ENCODE measurements at places on chromosomes 1 and 21. TPM values are rescaled to one million over a fixed set of nuclear protein-coding genes. Genes with fewer than 3 reads are reported as not detected.

The RRP15 gene
- 25.8 TPM for total RNA-seq

- DNase-seq = no peak
Observed at GRCh38 chr1:28067523-28068090, 20.8 kb downstream of the EYA3 start.

The GUCA2B gene
- total RNA-seq = not detected

DNA sequence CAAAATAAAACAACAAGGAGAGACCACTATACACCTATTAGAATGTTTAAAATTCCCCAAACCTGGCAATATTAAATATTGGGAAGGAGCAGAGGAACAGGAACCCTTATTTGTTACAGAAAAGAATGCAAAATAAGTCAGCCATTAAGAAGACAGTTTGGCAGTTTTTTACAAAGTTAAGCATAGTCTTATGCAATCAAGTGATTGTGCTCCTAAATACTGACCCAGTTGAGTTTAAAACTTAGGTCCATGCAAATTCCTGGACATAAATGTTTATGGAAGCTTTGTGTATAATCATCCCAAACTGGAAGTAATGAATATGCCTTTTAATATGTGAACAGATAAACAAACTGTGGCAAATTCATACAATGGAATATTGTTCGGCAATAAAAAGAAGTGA, 72.9 kb upstream of the RGS4 start:
- no peak for DNase-seq

DNA sequence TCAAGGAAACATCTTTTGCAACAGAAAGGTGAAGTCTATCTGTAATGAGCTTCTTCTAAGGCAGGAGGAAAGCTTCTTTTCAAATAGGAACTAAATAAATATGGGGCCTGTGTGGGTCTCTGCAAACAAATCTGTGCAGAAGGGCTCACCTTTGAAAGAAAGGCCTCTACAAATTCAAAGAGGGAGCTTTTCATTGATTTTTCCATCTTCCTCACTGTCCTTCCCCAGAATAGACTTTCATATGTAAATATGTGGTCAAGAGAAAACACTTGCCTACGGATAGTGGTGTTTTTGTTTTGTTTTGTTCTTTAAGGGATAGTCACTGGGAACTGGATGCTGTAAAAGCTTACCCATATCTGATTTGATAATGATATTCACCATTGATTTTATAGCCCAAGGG, 223.4 kb downstream of the DSCAM start:
- no peak for DNase-seq

DNA sequence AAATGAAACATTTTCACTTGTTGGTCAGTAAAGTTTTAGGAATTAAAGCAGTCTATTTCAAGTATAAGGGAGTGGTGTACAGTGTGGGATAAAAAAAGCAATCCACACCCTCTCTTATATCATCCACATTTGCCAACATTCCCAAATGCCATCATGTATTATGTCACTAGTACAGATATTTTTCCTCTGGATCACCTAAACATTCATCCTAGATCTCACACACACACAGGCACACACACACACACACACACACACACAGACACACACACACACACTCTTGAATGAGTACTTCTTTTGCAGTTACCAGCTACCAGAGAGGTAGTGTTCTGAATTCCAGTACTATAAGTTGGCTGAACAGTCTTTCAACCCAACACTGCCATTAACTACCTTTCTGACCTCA, 1369.1 kb upstream of the ADGRL4 start:
- no peak for DNase-seq

The SLC44A3 gene
- 10.9 TPM for total RNA-seq

The S100A16 gene
- 99.2 TPM for total RNA-seq

DNA sequence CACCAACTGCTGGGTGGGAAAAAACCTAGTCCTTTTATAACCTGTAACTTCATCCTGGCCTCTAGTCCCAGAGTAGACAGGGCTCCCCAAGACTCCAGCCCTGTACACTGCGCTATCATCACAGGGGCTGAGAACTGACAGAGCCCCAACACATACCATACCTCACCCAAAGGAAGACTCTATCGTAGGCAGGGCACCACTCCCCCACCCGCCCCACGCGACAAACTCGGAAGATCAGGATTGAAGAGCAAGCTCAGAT, 15.8 kb downstream of the INPP5B start:
- DNase-seq = peak; percentile 67

DNA sequence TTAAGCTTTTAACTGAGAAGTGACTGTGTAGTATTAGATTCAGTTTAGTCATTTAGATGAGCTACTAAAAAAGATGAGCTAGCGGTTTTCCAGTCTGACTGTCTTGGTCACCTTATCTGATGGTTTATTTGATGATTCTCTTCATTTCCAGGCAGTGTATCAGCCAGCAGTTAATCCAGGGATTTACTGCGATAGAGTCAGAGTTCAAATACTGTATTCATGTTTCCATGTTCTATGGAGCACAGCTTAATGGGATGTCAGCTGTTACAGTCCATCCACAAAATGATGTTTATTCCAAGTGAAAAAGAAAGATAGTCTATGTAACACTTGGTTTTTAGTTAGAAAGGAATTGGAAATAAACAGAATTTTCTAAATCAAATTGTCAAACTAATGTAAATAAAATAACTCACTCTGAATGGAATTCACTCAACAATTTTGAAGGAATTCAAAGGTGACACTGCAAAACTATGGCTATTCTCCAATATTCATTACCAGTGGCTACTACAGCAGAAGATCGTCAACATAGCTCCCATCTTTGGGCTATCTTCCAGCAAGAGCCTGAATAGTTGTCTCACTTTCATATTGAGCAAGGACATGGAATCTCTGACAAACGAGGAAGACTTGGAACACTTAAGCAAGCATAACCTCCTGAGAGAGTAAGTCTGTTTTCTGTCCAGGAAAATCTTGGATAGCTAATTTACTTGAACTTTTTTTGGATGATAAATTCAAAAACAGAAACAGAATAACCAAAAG, 54.6 kb upstream of the DPT start:
- DNase-seq = no peak

The ZFP69 gene
- total RNA-seq = 6.4 TPM

DNA sequence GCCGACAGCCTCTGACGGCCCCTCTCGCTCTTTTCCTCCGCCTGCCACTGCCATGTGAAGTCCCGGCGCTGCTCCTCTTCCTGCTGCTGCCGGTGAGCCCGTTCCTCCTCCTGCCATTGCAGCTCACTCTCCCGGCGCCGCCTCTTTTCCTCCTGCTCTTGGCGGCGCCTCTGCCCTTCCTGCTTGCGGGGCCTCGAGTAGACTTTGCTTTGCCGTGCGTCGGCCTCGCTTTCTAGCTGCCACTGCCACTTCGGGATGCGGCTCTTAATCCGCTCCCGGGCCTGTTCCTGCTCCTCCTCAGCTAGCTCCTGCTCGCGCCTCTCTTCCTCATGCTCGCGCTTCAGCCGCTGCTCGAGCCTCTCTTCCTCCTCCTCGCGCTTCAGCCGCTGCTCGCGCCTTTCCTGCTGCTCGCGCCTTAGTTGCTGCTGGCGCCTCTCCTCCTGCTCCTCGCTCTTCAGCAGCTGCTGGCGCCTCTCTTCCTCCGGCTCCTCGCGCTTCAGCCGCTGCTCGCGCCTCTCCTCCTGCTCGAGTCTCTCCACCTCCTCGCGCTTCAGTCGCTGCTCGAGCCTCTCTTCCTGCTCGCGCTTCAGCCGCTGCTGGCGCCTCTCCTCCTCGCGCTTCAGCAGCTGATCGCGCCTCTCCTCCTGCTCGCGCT, 4.3 kb downstream of the TCHH start:
- DNase-seq = peak; percentile 79

The C21orf58 gene
- 1.3 TPM for total RNA-seq

The LCE3A gene
- total RNA-seq = not detected

GRCh38 chr1:108947871-108948525, 15.3 kb downstream of the CLCC1 start:
- DNase-seq = no peak

DNA sequence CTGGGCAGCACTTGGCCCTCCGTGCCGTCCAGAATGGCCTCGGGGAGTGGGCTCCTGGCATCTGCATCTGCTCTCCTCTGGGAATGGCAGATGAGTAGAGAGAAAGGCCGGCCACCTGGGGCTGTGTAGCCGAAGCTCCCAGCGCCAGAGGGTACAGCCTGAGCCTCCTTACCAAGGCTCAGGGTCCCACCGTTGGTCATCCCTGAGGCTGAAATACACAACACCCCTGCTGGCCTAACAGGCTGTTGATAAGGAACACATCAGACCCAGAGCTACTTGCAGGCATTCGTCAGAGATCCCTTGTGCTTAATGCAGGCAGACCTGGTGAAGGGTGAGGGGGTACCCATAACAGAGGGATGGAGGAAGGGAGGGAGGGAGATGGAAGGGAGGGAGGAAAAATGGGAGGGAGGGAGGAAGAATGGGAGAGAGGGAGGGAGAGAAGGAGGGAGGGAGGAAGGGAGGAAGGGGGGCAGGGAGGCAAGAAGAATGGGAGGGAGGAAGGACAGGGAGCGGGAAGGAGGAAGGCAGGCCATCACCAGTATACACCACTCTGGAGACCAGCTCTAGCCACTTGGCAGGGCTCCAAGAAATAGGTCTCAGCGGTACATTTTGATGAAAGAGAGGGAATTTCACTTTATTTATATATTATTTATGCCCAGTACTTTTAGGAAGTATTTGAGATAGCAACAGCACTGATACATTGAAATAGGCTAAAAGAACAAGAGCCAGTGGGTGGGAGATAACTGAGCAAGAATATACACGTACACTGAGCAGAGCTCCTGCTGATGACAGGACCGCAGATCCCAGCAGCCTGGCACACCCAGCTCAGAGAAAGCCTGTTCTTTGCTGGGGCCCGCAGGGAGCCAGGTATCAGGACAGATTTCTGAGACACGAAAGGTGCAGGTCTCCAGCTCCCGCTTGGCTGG, 315.0 kb upstream of the VAMP3 start:
- no peak for DNase-seq

GRCh38 chr1:87334351-87335174, 5.9 kb downstream of the LMO4 start:
- DNase-seq = no peak

DNA sequence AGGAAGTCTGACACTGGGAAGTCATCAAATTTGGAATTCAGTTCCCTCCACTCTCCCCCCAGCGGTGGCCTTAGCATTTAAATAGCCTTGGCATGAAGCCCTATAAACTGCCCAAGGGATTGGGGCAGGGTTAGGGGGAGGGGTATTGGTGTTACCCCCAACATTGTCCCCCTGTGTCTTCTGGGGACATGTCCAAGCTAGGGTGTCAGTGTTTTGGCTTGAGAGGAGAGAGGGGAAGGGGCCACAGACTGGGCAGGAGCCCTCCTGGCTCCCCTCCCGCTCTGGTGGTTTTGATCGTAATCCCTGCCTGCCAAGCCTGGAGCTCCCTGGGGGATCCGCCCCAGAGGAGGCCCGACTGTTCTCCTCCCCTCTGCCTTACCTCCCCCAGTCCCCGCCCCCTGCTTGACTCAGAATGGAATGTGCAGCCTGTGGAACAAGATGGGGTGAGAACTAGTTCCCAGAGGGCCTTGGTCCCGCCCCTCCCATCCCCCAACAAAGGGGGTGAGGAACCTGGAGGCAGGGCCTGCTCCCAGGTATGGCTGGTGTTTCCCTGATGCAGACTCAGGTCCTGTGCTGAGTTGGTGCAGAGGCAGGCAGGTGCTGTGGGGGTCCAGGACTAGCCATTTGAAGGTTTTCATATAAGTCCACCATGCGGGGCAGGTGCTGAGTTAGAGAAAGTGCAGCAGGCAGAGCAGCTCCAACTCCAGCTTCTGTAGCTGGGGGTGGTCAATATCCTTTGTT, 7.4 kb downstream of the SOX13 start:
- peak; percentile 92 for DNase-seq

The CLDN8 gene
- not detected for total RNA-seq

- DNase-seq = no peak
Observed at GRCh38 chr1:223244366-223245103, 101.5 kb upstream of the TLR5 start.

DNA sequence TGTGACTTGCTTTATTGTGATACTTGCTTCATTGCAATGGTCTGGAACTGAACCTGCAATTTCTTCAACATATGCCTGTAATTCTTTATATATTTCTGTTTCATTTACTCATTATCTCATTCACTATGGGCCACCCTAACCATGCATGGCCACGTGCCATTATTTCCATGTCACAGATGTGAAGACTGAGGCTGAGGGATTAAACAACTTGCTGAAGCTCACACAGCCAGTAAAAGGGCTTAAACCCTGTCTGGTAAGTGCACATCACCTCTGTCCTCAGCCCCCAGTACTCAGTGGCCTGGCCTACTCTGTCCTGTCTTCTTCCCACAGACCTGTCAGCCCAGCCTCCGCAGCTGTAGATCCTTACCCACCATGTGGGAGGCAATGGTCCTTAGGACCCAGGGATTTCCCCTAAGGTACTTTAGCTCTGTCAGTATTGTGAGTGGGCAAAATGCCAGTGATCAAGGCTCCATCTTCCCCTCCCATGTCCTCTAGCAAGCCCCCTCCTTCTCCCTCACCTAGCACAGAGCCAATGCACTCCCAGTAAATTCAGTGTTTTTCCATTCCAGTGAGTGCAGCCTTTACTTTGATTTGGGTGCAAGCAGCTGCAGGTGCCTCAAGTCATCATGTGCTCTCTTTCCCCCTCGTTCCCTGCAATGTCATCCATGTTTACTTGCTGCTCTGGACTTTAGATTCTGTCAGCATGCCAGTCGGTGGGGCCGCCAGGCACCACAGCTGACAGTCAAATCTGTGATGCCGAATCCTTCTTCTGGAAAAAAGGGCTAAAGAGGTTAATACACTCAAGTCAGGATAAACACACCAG, 228.2 kb upstream of the PROX1 start:
- DNase-seq = no peak

The ECE1 gene
- total RNA-seq = 108 TPM

DNA sequence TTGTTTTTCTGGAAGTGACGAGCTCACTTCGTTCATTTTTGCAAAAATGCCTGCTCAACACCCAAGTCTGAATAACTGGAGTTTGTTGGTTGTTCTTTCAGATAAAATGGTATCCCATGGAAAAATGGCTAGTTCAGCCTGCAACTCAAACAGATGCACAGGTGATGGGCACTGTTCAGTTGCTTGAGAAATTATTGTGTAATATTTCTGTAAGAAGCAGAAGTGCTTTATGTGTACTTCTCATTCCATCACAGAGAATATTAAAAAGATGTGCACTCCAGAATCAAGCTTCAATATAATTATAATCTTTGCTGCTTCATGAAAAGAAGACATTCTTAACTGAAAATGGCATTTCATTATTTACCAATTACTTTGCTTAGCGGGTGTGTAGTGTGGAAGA, 9.1 kb downstream of the SYT2 start:
- no peak for DNase-seq

- DNase-seq = no peak
Observed at GRCh38 chr1:31934706-31935629, 3.2 kb downstream of the PTP4A2 start.

- DNase-seq = peak; percentile 59
Observed at GRCh38 chr1:20494609-20495311, 8.8 kb upstream of the CAMK2N1 start.

- DNase-seq = no peak
Observed at GRCh38 chr1:179816196-179816960, 61.2 kb downstream of the TOR1AIP2 start.

The WLS gene
- 53.3 TPM for total RNA-seq

The KRTAP20-2 gene
- not detected for total RNA-seq

DNA sequence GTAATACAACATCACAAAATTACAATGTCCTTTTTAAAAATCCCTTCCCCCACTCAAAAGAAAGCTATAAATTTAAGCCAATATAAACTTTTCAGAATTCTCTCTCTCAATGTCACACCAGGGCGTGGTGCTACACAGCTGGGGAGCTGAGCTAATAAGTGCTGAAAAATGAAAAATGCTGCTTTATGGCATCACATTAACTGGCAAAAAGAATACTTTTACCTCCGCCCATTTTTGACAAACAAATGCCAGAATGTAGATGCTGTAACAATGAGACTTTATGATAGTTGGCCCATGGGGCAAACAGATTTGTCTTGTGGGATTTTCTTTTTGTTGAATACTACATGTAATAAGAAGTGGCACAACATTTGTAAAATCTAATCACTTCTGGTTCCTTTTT, 12.7 kb upstream of the LYPLAL1 start:
- no peak for DNase-seq

The IBA57 gene
- total RNA-seq = 7.4 TPM
